Activated CD4-positive, alpha-beta T cell treated with anti-CD3 and anti-CD28 coated beads for 36 hours (primary cell): ENCODE measurements at places on chromosomes 1 and 21. TPM values are rescaled to one million over a fixed set of nuclear protein-coding genes. Genes with fewer than 3 reads are reported as not detected.

AMY1C gene
- not detected for total RNA-seq

SMCP gene
- total RNA-seq, result not detected

CHI3L1 gene
- 0.18 TPM for total RNA-seq

KCNN3 gene
- total RNA-seq, result 0.18 TPM

FMO5 gene
- 0.37 TPM for total RNA-seq

THAP3 gene
- total RNA-seq, result 19.4 TPM

BEST4 gene
- total RNA-seq, result 0.71 TPM

ERRFI1 gene
- 1.3 TPM for total RNA-seq

DCDC2B gene
- not detected for total RNA-seq

C1orf94 gene
- total RNA-seq, result not detected

DMRTB1 gene
- total RNA-seq, result 0.25 TPM
